ENCODE measurements at places on chromosomes 6 and 20.

DNA sequence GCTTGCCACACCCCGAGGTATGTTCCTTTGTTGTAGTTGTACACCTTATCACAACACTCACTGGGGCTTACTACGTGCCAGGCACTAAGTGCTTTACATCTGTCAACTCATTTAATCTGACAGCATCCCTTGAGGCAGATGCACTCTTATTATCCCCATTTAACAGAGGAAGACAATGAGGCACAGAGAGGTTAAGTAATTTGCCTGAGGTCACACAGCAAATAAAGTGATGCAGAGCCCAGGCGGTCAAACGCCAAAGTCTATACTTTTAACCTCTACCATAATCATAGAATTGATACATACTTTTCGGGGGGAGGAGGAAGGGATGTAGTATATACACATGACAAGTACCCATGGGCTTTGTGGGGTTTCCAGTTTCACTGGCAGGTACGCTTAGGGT is 37.7 kb downstream of the MDFI start:
- DNase-seq, result no peak

- DNase-seq, result no peak
Measured at GRCh38 chr6:154337406-154338005, 19.1 kb downstream of the IPCEF1 start.

DNA sequence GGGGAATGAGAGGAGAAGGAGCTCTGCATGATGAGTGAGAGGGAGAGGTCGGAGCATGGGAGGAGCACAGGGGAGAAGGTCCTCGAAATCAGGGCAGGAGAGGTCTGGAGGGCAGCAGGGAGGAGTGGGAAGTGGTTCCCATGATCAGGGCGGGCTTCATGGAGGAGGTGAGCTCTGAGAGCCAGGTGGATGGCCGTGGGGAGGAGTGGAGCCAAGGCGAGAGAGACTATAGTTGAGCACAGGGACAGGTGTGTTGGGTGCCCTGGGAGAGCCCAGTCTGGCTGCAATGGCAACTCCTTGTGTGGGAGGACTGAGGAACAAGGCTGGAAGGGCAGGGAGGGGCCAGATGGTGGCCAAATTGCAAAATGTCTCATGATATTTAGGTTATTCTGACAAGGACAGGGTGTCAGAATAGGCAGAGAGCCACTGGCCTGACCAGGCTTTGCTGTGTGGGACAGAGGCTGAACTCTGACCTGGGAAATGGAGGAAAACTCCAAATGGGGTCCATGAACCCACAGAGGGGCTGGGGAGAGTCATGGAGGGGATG is 21.4 kb downstream of the TTBK1 start:
- DNase-seq, result no peak

DNA sequence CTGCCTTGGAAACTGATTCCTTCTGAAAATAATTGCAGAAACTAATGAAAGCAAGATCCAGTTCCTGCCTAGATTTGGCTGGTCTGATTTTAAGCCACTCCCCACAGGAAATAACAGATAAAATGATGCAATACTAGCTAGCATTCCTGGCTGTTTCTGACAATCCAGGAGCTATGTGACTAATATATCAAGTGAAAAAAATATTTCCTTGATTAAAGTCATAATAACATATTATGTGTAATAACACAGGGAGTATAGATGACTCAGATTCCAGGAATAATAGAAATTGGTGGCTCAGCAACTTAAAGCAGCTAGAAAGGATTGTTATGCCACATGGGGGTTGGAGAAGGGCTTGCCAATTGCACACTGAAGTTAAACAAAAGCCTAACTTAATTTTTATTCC is 182.7 kb upstream of the SALL4 start:
- DNase-seq, result peak; percentile 69

DNA sequence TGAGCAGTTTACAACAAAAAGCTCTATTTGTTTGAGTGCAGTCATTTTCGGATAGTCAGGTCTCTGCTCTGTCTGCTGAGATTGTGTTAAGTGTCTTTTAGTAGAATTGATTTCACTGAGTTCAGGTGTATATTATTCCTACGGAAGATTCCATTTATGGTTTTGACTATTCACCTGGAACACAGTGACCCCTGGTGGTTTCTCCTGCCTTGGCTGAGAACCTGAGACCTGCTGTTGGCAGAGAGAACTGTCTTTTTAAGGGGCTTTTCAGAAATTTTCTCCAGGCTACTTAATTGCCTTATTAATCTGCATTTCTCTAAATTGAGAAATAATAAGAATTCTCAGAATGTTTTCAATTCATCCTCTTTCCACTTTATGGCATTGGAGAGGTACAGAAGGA is 508.0 kb downstream of the TBC1D32 start:
- DNase-seq, result no peak

DNA sequence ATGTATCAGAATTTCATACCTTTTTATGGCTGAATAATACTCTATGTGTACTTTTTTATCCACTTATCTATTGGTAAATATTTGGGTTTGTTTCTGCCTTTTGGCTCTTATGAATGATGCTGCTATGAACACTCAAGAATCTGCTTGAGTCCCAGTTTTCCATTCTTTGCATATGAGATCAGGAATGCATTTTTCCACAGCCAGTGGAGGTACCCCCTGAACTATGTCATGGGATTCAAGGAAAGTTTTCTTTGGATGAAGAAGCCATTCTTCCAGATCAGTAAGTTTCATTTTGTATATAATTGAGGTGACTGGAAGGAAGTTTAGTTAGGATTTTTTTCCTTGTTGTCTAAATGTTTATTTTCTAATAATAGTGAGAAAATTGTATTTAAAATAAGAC is 40.9 kb downstream of the NKX2-4 start:
- no peak for DNase-seq

DNA sequence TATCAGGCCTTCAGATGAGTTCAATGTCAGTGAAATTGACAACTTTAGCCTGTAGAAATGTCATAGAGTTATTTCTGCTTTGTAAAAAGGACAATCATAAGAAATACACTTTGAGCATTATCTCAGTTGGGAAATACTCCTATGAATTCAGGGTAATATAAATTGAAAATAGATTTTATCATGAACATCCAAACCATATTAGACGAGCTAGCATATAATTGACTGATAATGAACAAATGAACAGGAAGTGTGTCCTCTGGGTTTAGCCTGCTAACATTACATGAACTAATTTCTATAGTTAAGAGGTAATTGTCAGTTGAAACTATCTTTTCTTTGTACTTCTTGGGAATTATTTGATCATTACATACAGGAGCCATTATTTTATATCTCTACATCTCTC is 469.0 kb upstream of the RNF217 start:
- no peak for DNase-seq

DNA sequence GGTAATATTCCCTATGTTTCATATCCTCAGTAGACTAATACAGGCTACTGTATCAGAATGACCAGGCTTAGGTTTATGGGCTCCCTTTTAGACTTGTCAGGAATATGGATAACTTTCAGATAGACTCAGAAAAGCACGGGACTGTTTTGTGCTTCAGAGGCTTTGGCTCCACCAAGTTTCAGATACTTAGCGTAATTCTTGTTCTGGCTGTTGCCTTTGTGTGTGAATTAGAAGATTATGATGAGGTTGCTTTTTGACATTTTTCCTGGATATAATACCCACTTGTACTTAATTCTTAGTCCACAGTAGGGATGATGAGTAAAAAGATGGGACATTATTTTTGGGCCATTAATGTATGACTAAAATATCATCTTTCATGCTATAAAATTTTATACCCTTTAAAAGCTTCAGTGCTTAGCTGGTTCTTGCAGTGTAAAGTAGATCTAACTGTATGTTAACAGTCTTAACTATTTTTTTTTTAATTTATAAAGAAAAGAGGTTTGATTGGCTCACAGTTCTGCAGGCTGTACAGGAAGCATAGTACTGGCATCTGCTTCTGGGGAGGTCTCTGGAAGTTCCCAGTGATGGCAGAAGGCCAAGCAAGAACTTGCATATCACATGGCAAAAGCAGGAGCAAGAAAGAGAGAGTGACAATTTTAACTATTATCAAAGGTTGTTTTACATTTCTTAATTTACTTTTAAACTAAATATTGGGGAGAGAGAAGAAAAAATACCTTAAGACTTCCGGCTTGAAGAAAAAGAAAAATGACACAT is 120.7 kb downstream of the ZFAND3 start:
- DNase-seq, result no peak

- DNase-seq, result no peak
Measured at GRCh38 chr20:38091441-38092216, 58.1 kb downstream of the RPRD1B start.

- DNase-seq, result no peak
Measured at GRCh38 chr6:11999246-11999645, 12.9 kb upstream of the HIVEP1 start.

DNA sequence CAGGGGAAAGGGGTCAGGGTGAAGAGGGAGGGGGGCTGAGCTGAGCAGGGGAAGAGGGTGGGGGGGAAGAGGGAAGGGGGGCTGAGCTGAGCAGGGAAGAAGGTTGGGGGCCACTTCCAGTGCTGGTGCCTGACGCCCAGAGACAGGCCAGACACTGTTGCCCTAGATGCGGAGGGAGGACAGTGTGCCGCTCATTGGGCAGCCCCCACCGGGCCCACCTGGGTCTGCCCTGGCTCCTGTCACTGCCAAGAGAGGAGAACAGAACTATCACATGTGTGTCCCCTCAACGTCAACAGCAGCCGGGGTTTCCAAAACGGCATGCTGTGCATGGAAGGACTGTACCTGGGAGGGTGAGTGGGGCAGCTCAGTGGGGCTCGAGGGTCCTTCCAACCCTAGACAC is 342.1 kb downstream of the CDH4 start:
- DNase-seq, result no peak

- DNase-seq, result no peak
Measured at GRCh38 chr20:15240801-15241200, 903.4 kb upstream of the FLRT3 start.

DNA sequence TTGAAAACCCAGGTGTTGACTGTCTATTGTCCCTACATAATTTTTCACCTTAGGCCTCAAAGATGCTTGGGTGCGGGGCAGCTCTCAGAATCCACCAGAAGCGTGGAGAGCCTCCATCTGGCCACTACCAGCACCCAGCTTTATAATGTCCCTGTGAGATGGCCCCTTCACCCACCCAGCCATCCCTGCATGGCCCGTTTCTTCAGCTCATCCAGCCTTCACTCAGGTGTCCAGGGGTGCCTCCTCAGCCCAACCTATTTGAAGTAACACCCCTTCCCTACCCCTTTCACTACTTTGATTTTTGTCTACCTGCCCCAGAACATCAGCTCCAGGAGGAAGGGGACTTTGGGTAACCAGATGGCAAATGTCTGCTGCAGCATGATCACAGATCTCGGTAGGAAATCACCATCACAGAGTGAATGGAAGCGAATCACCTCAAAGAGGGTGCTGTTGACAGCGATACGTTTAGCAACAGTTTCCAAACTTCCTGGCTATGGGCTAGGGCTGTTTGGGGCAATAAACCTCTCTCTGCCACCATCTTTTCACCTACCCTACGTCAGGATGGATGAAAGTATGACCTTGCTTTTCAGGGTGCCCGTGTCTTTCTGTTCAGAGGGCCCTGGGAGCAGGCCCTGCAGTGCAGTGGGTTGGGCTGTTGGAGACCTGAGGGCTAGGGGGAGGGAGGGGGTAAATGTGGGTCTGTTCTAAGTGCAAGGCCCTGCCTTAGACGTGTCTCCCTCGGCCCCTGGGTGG is 1.2 kb upstream of the SLC17A9 start:
- DNase-seq, result no peak

DNA sequence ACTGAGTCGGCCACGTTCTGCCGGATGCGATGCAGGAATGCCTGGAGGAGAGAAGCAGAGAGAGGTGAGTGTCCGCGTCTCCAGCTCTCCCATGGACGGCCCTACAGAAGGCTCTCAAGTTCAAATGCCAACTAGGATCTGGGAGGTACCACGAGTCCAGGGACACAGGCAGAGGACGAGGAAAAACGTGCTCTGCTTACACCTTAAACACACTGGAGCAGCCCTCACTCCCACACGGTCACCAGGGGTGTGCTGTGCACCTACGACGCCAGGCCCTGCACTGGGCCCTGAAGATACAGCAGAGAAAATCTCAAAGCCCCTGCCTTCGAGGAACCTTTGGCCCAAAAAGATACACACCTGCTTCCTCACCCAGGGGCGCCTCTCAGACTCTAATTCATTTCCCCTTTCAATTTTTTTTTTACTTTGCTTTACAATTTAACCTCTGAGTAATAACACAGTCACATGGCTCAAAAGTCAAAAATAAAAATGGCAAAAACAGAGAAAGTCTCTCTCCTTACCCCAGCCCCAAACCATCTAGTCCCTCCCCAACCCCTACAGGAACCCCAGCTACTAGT is 79.9 kb downstream of the PREX1 start:
- DNase-seq, result no peak

GRCh38 chr6:166903027-166903426 is 53.3 kb downstream of the RNASET2 start:
- DNase-seq, result no peak

- no peak for DNase-seq
Measured at GRCh38 chr20:48102931-48103660, 317.8 kb upstream of the SULF2 start.

DNA sequence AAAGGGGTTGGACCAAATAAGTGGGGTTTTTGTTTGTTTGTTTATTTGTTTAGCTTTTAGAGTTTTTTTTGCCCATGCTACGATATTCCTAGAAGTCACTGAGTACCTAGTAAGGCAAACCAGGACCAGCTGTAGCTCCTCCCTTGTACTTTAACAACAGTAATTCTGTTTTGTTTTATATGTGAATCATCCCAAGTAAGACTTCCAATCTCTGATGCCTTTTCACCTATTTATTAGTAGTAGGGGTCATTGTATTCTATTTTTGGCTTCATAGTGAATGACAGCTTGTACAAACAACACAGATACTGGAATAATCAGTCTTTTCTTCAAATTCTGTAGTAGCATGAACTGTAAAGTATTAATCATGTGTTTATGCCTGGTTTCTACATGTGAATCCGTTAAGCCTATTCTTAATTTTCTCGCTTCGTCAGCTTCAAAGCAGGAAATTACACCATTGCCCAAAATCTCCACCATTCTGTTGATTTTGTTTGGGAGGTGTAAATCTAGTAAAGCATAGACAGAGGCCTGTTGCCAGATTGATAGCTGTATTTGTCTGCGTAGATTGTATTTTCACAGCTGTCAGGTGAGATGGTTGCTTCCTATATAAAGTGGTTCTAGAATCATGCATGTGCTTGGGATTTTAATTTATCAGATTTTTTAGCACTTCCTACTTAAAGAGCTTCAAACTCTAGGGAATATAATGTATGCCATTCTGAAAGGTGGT is 151.5 kb upstream of the FLRT3 start:
- DNase-seq, result no peak

DNA sequence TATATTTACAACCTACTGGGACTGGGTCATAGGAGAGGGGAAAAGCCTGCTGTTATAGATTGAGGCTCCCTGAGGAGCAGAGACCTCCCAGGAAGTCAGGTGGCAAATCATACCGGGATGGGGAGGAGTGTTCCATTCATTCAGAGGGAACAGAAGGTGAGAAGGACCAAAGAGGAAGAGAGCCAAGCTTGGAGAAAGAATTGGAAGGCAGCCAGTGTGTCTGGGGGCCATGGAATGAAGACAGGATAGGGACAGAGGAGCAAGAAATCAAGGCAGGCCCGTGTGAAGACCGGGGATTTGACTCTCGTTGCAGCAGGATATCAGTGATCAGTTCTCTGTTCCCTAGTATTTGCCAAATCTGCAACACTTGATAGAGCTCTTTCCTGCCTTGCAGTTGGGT is 5.7 kb upstream of the ZNF217 start:
- no peak for DNase-seq

Measured in epithelial cell of prostate (primary cell).